ENCODE measurements at places on chromosomes 16 and 17. TPM values are rescaled to one million over a fixed set of nuclear protein-coding genes. Genes with fewer than 3 reads are reported as not detected.
A peak's percentile ranks its signal among the peaks of the same experiment; 100 is the strongest.

NMRAL1 gene
- total RNA-seq, result 23.3 TPM

MYADML2 gene
- total RNA-seq, result not detected

C16orf96 gene
- total RNA-seq, result not detected

CD79B gene
- total RNA-seq, result 4.3 TPM

SAMD14 gene
- total RNA-seq, result 11.5 TPM

HS3ST3B1 gene
- total RNA-seq, result 2.7 TPM

RAD51D gene
- 6.5 TPM for total RNA-seq

- DNase-seq, result peak; percentile 11
Observed at GRCh38 chr16:18983565-18984434, at the start of gene TMC7. TMC7 (plus strand) TSS chr16:18983934; CDS start chr16:18984064, 130 bp downstream.

DNA sequence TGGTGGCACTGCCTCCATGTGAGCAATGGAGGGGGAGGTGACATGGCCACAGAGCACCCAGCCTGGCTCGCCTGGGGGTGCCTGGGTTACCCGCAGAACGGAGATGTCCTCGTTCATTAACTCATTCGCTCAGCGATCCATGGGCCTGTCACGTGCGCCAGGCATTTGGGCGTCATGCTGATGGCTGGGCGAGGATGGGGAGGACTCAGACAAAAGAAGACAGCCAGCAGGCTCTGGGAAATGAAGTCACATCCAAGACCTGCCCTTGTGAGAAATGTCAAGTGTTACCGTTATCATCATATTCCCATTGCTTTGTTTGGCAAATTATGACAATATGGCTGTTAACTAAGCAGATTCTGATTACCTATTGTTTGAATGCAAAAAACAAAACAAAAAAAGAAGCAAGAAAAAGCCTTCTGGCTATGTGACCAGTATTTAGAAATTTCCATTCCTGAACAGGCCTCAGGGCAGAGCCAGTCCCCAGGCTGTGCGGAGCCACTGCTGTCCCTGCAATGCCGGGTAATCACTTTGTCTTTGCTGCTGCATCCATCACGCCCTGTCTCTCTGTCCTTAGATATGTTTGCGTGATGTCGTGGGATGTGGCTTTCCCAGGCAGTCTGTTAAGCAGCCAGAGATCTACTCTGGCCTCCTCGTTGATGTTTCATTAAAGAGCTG, 57.9 kb downstream of the CMIP start:
- no peak for DNase-seq

- no peak for DNase-seq
Observed at GRCh38 chr16:77945126-77945525, 77.2 kb upstream of the CLEC3A start.

GRCh38 chr17:27471321-27472269, 15.3 kb downstream of the KSR1 start:
- no peak for DNase-seq

- DNase-seq, result no peak
Observed at GRCh38 chr17:43779145-43780125, 658 bp upstream of the DUSP3 start.

- no peak for DNase-seq
Observed at GRCh38 chr17:1039123-1039507, 42.2 kb downstream of the TIMM22 start.

DNA sequence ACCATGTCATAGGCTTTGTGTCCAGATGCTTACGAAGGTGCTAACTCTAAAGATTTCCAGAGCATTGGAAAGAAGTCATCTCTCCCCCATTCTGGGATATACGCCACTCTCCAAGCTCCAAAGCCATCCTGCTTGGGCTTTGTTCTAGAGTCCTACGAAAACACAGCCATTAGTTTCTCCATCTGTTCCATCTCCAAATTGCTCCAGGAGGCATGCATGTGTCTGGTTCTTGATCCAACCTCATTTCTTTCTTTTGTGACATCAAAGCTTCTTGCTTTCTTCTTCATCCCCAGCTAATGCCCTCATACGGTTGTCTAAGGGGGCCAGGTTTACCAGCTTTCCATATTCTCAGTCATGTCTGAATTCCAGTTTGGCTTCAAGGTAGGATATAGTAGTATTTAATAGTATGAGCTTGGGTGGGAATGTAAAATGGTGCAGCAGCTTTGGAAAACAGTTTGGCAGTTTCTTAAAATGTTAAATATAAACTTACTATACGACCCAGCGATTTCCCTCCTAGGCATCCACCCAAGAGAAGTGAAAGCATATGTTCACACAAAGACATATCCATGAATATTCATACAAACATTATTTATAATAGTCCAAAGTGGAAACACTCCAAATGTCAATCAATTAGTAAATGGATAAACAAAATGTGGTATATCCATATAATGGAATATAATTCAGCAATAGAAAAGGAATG, 202.6 kb downstream of the SHISA9 start:
- DNase-seq, result no peak

DNA sequence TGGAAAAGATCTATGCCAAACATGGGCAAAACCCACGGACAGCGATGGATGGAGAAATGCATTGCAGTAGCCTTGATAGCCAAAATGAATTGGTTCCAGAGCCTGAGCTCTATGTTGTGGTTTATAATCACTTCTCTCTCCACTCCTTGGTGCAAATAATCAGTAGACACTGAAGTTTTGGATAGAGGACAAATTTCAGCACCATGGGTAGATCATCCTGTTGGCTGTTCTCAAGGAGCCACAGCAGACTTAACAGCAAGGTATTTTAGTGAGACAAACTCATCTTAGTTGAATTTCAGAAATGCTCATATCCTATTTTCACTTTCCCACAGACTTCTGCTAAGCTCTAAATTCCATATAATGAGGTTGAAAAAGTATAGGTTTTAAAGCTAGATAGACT, 88.3 kb upstream of the CCL1 start:
- DNase-seq, result no peak

- no peak for DNase-seq
Observed at GRCh38 chr17:38541281-38541680, 64.5 kb downstream of the SRCIN1 start.

- DNase-seq, result peak; percentile 14
Observed at GRCh38 chr17:79305768-79306423, 231.3 kb downstream of the ENGASE start.

GRCh38 chr16:4216596-4216995, 25.3 kb downstream of the SRL start:
- no peak for DNase-seq

DNA sequence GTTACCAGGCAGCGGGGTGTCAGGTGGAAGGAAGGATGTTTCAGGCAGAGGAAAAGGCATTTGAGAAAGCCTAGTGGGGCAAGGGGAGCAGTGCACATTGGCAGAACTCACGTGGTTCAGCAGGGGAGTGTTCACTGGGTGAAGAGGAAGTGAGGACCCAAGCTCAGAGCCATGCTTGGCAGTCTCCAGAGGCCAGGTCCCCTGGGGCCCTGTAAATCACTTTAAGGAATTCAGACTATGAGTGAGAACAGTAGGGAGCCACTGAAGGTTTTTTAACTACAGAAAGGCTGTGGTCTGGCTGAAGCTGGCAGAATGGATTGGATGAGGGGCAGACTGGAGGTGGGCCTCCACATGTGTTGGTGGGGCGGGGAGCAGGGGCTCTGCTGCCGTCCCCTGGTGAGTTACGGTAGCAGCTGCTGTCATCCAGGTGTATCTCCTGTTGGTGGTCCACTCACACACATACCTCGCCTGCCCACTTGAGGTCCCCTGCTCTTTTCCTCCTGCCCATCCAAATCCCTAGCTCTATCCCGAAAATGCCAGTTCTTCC, 5.1 kb downstream of the CLEC16A start:
- DNase-seq, result no peak

DNA sequence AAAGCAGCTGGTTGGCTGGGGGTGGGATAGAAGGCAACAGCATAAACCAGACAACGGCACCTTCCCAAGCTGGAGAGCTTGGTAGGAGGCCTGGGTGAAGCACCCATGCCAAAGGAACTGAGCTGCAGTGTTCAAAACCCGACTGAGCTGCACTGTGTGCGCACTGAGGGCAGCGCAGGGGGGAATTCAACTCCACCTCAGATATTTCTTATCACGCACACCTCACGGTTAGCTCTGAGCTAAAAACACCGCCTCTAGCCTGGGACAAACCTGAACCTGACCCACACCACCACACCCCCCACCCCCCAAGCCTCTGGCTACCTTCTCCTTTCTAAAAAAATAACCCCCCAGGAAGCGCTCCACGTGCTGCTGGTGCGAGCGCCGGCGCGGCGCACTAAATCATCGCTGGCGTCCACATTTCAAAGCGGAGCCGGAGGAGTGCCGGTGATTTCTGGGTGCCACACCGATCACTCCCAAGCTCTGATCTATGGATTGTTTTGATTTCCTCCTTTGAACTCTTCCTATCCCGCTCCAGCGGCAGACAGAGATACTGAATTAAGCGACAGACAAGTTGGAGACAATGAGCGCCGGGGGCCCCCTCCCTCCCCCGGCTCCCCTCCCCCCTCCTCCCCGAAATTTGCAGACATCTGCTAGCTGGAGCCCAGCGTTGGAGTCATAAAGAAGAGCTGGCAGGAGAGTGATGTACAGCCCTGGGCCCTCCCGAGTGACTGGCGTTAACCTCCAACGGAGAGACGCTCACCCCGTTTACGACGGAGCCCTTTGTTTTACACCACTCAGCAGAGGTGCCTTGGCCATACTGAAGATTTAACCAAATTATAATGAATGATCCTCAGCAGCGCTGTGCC, 85.0 kb downstream of the NOG start:
- DNase-seq, result no peak
